ENCODE measurements at places on chromosomes 7 and 10. TPM values are rescaled to one million over a fixed set of nuclear protein-coding genes. Genes with fewer than 3 reads are reported as not detected.

DLX6 gene
- not detected for total RNA-seq

NODAL gene
- not detected for total RNA-seq

SUFU gene
- 13.4 TPM for total RNA-seq

- no peak for DNase-seq
Observed at GRCh38 chr10:77252380-77253146, 385.0 kb downstream of the KCNMA1 start.

DNA sequence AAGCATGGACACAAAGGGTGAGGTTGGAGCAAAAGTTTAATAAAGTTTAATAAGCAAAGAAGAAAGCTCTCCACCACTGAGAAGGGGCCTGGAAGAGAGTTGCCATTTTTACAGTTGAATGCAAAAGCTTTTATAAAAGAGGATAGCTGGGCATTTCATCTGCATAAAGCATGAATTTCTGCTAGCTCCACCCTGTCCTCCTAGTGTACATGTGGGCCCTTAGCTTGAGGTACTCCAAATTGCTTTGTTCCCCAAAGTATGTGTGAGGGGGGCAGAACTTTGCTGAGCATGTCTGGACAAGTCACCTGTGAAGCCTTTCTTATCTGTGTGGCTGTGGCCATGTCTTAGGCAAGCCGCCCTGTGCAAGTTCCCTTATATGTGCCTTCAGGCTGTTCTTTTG is 22.6 kb upstream of the CROT start:
- no peak for DNase-seq

Measured in activated CD4-positive, alpha-beta T cell treated with anti-CD3 and anti-CD28 coated beads, Interleukin-2, amount 10 ng/mL, durations not matched to agents 7 days and 5 days (primary cell).